Lower lobe of right lung (tissue), 2 donors: ENCODE measurements at places on chromosomes 2 and 18.

DNA sequence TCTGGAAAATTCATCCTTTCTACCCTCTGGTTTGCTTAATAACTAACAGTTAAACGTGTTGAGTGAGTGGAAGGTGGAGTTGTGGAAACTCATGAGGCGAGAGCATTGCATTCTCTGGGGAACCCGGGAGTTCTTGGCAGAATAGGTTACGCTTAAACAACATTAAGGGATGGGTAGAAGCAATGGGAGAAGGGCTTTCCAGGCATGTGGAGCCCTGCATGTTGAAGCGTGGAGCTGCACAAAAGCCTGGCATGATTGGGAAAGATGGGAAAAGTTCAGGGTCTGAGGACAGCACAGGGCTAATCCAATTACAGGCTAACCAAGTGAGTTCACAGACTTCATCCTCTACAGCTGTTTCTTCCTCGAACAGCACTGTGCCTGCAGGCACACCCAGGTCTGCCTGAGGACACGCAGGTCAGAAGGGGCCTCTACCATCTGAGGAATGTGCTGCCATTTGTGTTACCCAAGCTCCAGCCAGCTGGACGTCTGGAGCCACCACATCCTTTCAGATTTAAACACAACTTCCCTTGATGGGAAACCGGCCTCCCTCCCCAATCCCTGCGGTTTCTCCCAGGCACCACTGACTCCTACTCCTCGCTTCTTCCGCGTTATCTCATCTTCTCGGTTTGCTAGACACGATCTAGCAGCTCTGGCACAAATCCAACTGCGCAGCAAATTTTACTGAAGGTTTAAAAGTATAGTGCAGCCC is 164.2 kb downstream of the ANTXR1 start:
- DNase-seq: peak; percentile 70

GRCh38 chr2:11234309-11234708 is 79.0 kb downstream of the SLC66A3 start:
- no peak for DNase-seq

DNA sequence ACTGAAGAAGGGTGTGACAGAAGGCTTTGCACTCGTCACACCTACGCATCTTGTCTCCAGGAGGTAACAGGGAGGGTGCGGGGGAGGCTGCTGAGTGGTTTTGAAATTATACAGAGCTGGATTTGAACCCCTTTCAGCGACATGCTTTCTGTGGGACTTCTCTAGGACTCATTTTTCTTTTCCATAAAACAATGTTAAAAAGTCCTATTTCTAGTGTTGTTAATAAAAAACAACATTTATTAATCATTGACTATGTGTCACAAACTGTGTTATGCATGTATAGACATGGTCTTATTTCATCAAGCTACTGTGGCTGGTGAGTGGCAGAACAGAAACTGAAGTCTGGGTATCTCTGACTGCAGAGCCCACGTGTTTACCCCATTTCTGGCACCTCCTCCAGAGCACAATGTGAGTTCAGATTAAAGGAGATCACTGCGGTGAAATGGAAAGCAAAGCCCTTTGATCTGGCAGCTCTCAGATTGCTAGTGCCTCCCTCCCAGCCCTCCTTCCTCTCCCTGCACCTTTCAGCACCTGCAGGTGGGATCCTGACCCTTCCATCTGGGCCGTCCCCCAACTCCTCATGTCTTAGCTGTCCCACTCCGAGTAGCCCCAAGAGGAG is 315.5 kb upstream of the MYT1L start:
- no peak for DNase-seq

- DNase-seq: no peak
Observed at GRCh38 chr18:43751835-43752234, 474.5 kb upstream of the SYT4 start.

- DNase-seq: no peak
Observed at GRCh38 chr2:223598994-223599639, 3.0 kb downstream of the SCG2 start.

GRCh38 chr2:28357055-28357454 is 35.6 kb upstream of the FOSL2 start:
- DNase-seq: no peak

- DNase-seq: no peak
Observed at GRCh38 chr2:16021611-16022363, 81.4 kb downstream of the MYCN start.

DNA sequence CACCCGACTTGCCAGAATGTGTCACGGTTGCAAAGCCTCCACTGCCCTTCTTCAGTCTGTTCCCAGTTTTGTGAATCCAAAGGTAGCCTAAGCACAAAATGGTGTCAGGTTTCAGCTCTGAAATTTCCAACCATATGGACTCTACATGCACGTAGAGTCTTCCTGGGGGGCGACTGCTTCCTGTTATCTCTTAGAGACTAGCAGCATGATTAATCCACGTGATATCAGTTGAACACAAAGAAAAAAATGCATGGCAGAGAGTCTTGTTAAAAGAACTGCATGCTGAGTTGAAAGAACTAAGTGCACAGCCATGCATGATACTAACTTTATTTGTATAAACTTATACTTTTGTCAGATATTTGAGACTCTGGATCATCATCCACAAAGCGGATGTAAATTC is 404.4 kb downstream of the SOCS6 start:
- no peak for DNase-seq

- DNase-seq: peak; percentile 19
Observed at GRCh38 chr2:185145316-185146121, 547.2 kb downstream of the ZNF804A start.

DNA sequence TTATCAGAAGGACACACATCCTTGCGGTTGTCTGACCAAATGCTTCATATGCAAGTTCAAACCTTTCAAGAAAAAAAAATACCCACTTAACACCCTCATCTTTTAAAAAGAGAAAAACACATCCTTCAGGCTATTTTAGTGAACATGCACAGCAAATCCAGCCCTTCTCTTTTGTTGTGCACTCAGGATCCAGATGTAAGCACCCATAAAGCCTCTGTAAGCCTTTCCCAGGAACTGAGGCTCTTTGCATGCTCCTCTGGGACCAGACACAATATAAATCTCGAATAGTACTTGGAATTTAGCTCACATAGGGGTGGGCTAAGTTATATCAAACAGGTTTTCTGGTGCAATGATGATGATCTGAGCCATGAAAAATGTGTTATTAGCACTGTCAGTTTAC is 308.8 kb upstream of the FAM98A start:
- DNase-seq: no peak

DNA sequence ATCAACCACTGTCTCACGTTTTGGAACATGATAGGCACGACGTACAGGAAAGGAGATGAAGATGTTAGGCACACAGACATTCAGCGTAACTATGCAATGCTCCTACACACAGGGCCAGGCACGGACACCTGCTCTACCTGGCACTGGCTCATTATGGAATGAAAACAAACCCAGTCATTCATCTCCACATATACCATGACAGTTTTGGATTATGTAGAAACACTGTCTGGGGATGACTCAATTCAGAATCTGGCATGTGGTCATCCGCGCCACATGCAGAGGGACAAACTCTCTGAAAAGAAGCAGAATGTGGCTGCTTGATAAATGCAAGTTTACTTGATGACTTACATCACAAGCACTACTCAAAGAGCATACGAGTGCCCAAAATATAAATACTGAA is 29.5 kb upstream of the NFU1 start:
- DNase-seq: no peak

DNA sequence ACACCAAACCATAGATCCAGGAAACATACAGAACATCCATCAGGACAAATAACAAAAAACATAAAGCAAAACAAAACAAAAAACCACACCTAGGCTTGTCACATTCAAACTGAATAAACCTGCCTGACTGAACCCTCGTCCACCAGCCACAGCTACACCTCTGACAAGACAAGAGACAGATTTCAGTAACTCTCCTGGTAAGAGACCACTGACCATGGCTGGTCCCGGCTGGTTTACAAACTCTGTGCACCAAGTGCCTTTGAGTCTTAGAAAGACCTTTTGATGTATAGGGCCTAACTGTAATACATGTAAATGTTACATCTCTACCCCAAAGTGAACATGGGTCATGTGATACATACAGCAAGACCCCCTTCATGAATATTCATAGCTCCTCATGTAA is 4.8 kb upstream of the SLC66A2 start:
- DNase-seq: peak; percentile 11

- DNase-seq: no peak
Observed at GRCh38 chr18:15005313-15006130, 257.6 kb downstream of the ANKRD30B start.

GRCh38 chr2:44290261-44290660 is 15.0 kb downstream of the SLC3A1 start:
- DNase-seq: no peak

GRCh38 chr2:83971547-83971946 is 487.5 kb downstream of the SUCLG1 start:
- DNase-seq: no peak

DNA sequence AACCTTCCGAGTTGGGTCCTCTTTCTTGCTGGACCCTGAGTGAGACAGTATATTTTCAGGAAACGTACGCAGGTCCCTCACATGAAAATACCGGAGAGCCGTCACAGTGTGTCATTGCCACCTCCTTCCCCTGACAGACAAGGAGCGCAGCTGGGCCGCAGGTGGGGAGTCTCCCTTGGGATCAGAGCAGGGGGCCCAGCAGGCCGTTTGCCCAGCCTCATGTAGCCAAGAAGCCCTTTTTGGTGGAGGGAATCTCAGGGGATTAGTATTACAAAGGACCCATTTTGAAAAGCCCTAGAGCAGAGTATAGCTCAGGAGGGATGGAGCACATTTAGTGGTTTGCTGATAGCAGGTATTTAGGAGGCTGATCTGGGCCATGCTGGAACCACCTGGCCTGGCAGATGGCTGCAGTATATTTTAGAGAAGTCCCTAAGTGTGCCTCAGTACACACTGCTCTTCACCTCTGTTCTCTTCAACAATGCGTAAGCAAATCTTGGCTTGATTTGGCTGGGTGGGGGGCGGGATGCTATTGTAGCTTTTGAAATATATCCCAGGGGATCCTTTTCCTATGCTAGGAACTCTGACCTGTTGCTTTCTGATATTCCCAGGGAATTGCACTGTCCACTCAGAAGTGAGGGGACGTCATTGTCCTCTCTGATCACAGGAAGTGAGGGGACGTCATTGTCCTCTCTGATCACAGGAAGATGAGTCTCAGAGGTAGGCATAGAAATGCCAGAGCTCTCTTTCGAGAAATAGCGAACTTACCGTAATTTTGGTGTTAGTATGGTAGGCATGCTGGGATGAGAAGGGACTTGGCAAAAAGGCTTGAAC is 171.9 kb downstream of the HRH4 start:
- no peak for DNase-seq

DNA sequence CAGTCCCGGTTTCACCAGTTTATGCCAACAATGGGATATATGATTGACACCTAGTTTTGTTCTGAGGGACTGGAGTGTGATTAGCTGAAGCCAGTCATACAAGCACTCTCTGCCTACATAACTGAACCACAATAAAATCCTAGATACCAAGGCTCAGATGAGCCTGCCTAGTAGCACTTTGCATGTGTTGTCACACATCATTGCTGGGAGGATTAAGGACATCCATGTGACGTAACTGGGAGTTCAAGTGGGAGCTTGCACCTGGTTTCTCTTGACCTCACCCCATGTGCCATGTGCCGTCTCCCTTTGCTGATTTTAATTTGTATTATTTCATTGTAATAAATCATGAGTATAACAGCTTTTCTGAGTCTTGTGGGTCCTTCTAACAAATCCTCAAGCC is 90.3 kb downstream of the TMEM163 start:
- no peak for DNase-seq

DNA sequence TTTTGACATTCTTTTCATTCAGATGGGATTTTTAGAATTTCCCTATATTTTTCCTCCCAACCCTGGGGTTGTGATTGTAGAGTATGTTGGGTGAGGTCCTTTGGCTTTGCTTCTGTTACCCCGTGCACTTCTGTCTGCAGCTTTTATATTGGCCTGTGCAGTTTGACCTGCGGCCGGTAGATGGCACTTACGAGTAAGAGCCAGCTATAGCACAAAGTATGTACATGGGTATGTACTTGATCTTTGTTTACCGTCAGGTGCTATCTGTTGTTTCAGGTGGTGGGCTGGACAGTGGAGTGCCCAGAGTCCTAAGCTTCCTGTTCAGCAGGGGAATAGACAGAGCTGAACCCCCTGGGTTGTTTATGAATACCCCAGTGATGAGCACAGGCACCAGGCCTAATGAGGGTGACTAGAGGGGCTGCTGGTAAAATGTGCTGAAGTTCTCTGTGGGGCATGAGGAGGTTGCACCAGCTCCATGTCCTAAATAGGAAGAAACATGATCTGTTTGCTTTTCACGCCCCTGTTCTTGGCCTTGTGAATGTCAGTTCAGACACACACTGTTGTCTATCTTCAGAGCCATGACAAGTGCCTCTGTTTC is 58.9 kb upstream of the THUMPD2 start:
- no peak for DNase-seq

- no peak for DNase-seq
Observed at GRCh38 chr18:31652877-31653276, 31.5 kb downstream of the B4GALT6 start.

GRCh38 chr2:84654414-84654813 is 138.1 kb downstream of the DNAH6 start:
- DNase-seq: no peak

GRCh38 chr2:69272803-69273471 is 114.1 kb downstream of the GFPT1 start:
- DNase-seq: peak; percentile 61

- no peak for DNase-seq
Observed at GRCh38 chr2:69036926-69037325, 23.9 kb downstream of the ANTXR1 start.

DNA sequence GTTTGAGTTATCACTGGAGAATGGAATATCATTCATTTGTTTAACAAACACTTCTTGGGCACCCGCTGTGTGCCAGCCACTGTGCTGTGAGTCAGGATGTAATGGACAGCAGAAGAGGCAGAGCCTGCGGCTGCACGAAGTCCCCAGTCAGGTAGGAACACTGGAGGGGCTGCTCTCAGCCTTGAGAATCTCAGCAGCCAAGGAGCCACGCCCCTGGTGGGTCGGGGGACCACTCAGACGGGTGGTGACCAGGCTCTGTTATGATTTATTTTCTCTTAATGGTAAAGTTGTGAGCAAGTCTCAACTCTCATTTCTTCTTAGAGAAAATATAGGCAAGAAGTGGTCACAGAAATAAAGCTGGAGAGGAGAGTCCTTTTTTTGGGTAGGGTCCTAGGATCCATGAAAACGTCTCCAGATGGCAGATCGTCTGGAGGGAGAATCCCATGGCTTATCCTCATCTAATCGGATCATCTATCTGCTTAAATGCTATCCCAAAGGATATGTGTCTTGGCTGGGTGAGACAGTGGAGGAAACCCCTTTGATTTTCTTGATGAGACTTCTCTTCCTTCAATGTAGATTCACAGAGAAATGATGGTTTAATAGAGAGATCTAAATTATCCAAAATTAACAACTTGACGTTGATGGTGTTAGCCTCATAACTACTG is 129.1 kb upstream of the LGALSL start:
- DNase-seq: no peak

GRCh38 chr2:98487806-98488189 is 43.1 kb downstream of the INPP4A start:
- DNase-seq: no peak

- DNase-seq: no peak
Observed at GRCh38 chr18:45871431-45872084, 46.1 kb downstream of the SIGLEC15 start.
